ENCODE measurements at places on chromosomes 7 and 10.

DNA sequence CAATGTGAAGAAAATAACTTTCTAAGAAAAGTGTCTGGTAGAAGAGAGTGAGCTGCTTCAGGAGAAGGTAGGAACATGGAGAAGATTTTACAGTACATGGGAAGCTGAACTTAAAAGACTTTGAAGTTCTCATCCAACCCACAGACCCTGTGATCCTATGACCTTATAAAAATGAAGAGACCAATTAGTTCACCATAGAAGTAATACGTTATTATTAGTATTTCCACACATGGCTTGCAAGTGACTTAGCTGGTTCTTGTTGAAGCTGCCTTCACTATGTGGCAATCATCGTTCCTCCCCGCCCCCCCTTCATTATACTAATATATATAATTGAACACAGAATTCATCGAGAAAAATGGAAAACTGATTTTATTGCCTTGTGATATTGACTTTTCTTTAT lies 129.1 kb downstream of the SND1 start:
- DNase-seq = no peak

DNA sequence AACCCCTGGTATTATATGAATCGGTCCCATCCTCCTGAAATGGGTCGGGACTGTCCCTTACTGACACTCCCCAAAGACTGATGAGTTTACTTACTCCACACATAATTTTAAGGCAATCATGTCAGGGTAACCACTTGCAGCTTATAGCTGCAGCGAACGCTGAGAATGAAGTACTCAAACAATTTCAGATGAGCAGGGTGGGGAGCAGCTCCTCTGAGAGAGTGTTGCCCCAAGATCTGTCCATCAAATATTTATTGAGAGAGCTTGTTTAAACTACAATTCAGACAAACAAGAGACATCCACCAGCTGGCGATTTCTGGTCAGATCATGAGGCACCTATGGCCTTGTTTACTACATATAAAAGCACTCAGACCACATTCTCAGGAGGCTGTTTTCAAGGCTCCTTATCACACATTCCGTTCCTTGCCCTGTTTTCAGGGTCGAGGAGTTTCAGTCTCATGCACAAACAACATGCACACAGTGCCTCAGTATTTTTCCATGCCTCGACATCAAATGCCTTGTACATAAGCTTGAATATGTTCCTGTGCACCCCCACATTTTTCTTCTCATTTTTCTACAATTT lies 80.1 kb downstream of the THSD7A start:
- peak; percentile 6 for DNase-seq

- no peak for DNase-seq
Observed at GRCh38 chr10:88095223-88095721, 231.8 kb downstream of the PTEN start.

DNA sequence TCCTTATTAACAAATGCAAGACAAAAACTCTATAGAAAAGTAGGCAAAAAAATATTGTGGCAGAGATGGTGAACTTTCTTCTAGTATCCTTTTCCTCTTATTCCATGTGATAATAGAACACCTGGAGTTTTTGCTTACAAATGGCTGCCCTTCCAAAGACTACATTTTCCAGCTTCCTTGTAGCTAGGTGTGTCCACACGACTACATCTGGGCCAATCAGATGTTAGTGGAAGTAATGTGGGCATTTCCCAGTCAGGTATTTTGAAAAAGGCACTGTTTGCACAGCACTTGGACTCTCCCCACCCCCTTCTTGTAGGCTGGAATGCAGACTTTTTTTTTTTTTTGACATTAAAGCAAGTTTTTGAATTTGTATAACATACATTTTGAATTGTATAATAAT lies 105.5 kb upstream of the TBX20 start:
- no peak for DNase-seq

GRCh38 chr10:22913474-22914092 lies 14.3 kb upstream of the ARMC3 start:
- DNase-seq = no peak

GRCh38 chr7:157840914-157841772 lies 504.3 kb downstream of the DNAJB6 start:
- DNase-seq = no peak

DNA sequence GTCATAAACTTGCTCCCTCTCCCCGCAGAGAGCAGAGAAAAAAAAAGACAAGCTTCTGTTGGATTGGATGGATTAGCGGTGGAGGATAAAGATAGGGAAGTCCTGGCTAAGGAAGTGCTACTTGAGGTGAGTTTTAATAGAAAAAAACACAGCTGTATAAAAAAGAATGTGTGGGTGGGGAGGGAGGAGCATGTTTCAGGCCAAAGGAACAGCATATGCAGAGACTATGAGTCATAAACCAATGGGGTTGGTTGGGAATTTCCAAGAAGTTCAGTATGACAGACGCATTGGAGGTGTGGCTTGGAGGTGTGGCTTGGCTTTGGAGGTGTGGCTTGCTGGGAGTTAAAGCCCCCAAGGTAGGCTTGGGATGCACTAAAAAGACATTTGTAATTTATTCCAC lies 103.0 kb upstream of the LSM8 start:
- no peak for DNase-seq

- no peak for DNase-seq
Observed at GRCh38 chr7:156989766-156990535, 20.5 kb downstream of the MNX1 start.

GRCh38 chr10:73404690-73405089 lies 9.2 kb downstream of the ANXA7 start:
- no peak for DNase-seq

DNA sequence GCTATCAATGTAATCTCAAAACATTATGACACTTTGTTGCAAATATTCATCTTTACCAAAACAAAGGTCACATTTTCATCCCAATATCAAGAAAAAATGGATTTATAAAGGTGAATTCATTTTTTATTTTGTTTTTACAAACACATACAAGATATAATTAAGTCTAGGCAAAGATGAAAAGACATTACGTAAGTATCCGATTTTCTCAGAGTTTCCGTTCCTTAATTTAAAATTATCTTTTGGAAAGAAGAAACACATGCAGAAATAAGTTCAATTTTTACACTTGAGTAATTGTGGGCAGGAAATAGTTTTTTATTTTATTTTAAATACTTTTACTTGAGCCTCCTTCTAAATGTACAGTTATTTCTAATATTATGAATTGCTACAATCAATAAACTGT lies 24.6 kb downstream of the RTKN2 start:
- no peak for DNase-seq

DNA sequence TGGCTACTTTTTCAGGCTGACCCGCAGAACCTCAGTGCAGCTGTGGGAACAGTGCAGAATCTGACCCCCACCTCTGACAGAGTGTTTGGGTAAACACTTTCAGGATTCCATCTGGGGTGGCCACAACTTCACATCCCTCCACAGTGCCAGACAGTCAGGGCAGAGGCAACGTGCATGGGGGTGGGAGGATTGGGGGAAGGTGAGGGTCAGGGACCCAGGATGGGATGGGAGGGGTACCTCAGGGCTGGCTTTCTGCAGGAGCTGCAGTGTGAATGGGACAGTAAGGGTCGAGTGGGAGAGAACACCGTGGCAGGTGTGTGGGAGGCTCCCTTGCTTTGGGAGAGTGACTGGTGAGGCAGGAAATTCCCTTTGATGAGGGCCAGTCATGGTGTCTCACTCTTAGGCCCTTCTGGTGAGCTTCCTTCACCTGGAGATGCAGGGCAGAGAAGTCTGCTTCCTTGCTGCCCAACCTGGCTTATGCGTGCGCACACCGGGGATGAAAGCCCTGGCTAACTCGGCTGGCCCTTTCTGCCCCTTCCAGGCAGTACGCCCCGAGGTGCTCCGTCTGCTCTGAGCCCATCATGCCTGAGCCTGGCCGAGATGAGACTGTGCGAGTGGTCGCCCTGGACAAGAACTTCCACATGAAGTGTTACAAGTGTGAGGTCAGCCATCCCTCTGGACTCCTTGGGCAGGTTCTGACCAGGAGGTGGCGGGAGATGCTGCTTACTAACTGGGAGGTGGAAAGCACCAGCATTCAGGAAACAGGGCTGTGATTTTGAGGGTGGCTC lies 8.4 kb downstream of the ZYX start:
- DNase-seq = no peak

GRCh38 chr10:95295031-95295755 lies 4.4 kb upstream of the PDLIM1 start:
- DNase-seq = no peak

GRCh38 chr7:66549466-66549865 lies 79.2 kb upstream of the KCTD7 start:
- DNase-seq = no peak

DNA sequence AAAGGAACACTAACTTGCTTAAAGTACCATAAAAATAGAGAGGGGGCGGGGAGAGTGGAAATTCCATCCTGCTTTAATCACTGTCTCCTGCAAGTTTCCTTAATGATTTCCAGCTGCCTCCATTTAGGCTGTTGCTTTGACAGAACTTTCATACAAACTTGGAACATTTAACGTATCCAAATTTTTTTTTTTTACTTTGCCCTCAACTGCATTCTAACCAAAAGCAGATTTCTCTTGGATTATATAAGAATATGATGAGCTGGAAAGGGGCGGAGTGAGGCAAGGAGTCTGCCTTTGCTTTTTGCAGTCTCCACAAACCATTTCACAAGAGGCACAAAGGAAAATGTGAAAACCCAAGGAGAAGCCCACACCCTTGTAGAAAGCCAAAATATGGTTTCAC lies 46.6 kb upstream of the COL1A2 start:
- no peak for DNase-seq

- DNase-seq = no peak
Observed at GRCh38 chr10:45373576-45374349, at the start of gene ALOX5. Gene ALOX5 (plus strand): TSS chr10:45374216. CDS start chr10:45374280, 64 bp downstream.

DNA sequence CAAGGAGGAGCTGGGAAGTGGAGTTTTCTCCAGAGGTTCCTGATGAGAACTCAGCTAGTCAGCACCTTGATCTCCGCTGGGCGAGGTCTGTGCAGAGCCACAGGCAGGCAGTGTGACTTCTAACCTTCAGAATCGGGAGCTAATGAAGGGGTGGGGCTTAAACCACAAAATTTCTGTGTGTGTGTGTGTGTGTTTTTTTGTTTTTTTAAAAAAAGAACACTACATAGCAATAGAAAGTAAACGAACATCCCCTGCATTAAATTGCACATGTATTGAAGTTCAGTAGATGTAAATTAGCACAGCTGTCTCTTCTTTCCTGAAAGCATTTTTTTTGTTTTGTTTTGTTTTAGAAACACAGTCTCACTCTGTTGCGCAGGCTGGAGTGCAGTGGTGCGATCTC lies 46.2 kb downstream of the RBM17 start:
- no peak for DNase-seq

GRCh38 chr7:155587486-155587885 lies 41.1 kb upstream of the CNPY1 start:
- no peak for DNase-seq

Measured in LNCaP clone FGC (cell line).